Activated CD4-positive, alpha-beta memory T cell treated with anti-CD3 and anti-CD28 coated beads for 36 hours (primary cell): ENCODE measurements at places on chromosomes 7 and 10. TPM values are rescaled to one million over a fixed set of nuclear protein-coding genes. Genes with fewer than 3 reads are reported as not detected.

GRCh38 chr7:130365088-130365487, 15.2 kb upstream of the CPA1 start:
- no peak for DNase-seq

DNA sequence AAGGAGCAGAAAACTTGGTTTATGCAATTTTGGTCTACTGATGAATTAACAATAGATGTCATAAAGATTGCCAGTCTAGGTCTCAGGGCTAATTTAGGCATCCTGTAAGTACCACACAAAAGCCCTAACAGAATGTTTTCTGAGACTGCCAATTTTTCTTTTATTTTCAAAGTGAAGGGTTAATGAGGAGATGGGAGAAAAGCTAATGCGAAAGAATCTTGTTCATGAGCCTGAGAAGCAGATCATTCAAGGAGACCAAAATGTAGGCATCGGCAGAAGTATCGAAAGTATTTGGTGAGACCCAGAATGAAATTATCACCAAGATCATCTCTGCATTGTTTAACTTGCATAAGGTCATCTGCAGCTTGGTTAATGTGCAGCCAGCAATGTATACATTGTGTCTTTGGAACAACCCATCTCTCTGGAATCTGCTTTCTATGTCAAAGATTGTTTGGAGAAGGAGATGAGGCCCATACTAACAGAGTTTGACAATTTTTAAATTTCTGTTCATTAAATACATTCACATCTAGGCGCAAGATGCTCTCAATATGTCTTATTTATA, 163.3 kb upstream of the GLI3 start:
- DNase-seq: no peak

Gene IRF5
- 22.9 TPM for total RNA-seq

Gene SDK1
- total RNA-seq: 0.24 TPM

GRCh38 chr7:129540340-129540739, 38.0 kb downstream of the SMKR1 start:
- DNase-seq: no peak

DNA sequence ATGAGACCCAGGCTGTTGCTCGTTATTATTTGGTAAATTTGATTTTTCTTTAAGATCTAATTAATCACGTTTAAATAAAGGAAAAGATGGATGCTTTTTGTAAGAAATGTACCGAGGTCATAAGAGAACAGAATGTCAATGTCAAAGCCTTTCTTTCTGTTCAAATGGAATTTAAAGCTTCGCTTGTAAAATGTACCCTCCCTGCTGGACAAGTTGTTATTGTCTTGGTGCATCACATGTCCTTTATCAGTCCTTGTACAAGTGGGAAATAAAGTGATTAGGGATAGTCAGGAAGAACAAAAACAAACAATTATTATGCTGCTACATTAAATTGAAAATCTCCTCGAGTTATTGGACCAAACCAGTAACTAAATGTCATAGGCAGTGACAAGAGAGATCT, 363.2 kb downstream of the PHTF2 start:
- no peak for DNase-seq

Gene HOXA13
- not detected for total RNA-seq

- no peak for DNase-seq
These were observed 539 bp upstream of the COX19 start for GRCh38 chr7:975702-976473.

- DNase-seq: peak; percentile 64
These were observed 20.4 kb downstream of the CCNY start for GRCh38 chr10:35356725-35357092.

- DNase-seq: no peak
These were observed 3.7 kb upstream of the MYO1G start for GRCh38 chr7:44982535-44982923.

DNA sequence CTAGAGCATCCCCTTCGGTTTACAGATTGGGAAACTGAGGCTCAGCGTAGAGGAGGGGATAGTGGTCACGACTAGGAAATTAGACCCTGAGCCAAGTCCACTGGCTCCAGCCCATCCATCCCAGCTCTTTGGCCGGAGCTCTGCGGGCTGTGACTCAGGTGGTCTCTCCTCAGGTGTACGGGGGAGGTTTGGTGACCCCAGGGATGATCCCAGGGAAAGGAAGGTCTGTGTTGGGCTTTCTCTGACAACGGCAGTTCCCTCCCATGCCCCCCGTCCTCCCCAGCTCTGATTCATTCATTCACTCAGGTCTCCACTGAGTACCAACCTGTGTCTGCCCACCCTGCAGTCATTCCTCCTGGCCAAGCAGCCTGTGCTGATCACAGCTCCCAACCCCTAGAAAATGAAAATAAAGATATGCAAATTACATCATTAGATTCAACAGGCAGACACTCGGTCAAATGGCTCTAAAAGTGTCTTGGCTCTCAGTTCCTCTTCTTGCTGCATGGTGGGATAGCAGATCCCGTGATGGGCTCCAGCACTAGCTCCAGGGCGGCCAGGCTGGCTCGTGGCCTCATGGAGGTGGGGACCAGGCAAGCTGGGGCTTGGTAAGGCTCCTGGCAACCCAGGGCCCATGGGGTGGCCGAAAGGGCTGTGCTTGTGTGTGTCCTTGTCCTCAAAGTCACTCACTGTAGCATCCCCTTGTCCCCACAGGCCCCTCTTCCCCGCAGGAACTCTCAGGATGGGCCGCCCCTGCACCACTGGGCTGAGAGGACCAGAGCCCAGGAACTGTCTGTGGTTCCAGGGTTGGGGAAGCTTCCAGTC, 37.8 kb downstream of the CLRN3 start:
- DNase-seq: no peak

DNA sequence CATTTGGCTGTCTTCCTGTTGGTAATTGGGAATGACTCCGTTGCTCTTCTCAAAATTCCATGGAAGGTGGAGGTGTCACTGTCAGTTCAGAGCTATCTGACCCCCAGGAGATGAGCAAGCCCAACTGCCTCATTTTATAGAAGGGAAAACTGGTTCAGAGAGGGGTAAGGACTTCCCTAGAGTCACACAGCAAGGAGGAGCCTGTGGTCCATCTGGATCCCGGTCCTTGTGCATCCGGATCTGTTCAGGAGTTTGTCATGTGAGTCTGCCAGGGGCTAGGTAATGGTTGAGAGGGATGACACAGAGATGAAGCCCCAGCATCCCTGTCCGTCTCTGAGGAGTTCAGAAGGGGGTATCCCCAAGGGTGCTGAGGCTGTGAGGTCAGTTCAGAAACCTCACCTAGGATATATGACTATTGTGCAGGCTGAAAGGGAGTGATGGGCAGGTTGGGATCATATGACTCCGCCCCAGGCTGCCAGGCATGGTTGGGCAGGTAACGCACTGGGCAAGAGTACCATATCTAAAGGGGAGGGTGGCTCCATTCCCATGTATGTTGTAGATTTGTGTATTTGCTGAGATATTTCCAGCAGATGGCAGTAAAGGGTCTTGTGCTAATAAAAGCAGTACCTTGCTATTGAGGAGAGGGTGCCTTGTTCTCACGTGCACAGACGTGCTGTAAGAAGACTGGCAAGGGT, 16.0 kb upstream of the SLC29A3 start:
- no peak for DNase-seq

GRCh38 chr10:125060826-125061556, 99.4 kb downstream of the CTBP2 start:
- DNase-seq: peak; percentile 64

DNA sequence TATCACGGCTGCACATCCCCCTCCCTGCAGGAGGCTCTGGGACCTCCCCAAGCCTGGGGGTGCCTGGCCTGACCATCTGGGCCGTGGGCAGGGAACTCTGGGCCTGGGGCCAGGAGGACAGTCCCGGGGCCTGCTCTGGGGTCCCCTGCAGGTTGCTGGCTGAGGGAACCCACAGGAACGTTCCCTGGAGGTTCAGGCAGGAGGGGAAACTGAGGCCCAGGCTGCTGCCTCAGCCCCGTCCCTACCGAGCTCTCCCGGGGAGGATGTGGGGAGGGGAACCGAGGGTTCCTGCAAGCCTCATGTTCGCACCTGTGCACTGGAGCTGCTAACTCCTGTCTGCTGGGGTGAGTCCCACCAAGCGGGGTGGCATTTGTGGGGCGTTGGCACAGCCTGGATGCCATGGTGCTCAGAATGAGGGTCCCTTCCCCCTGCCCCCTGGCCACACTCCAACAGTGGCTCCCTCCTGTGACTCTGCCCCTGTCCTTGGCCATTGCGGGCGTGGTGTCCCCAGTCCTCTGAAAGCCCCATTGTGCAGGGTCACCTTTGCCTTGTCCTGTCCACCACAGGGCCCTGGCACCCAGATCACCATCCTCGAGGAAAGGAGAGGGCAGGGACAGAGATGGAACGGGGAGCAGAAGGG, 9.4 kb downstream of the ELFN1 start:
- DNase-seq: no peak

GRCh38 chr10:22133749-22134624, 83.8 kb downstream of the EBLN1 start:
- DNase-seq: no peak

GRCh38 chr7:19834566-19834965, 61.1 kb upstream of the TMEM196 start:
- no peak for DNase-seq

DNA sequence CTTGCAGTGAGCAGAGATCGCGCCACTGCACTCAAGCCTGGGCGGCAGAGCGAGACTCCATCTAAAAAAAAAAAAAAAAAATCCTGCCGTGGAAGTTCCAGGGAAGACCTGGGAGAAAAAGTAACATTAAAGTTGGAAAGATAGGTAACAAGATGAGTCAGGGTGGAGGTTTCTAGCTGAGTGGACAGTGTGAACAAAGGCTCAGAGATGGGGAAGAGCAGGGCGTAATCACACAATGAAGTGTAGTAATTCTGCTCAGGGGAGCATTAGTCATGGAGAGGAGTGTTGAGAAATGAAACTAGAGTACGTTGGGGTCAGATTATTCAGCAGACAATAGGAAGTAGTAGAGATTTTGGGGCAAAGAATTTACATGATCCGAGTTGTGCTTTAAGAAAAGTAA, 21.6 kb upstream of the WASL start:
- DNase-seq: peak; percentile 31

Gene SVIL
- 9.4 TPM for total RNA-seq

- no peak for DNase-seq
These were observed 82.8 kb downstream of the HGF start for GRCh38 chr7:81687062-81687461.

DNA sequence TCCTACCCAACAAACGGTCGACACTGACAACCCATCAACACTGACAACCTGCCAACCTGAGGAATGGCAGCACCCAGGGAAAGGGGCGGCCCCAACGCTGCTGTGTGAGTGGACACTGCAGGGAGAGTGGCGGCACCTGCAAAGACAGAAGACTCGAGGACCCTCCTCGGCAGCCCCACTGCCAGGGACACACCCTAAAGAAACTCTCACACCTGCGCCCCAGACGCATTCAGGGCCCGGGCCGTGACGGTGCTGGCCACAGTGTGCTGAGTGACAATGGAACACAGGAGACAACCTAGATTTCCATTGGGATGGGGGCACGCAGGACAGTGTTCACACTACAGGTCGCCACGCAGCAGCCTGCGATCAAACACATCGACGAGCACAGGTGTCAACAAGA, 3.6 kb downstream of the CAMK2B start:
- no peak for DNase-seq

- DNase-seq: no peak
These were observed 19.8 kb upstream of the COL1A2 start for GRCh38 chr7:94374721-94375566.

- DNase-seq: peak; percentile 18
These were observed 165.7 kb downstream of the PTPN20 start for GRCh38 chr10:47076949-47077361.

DNA sequence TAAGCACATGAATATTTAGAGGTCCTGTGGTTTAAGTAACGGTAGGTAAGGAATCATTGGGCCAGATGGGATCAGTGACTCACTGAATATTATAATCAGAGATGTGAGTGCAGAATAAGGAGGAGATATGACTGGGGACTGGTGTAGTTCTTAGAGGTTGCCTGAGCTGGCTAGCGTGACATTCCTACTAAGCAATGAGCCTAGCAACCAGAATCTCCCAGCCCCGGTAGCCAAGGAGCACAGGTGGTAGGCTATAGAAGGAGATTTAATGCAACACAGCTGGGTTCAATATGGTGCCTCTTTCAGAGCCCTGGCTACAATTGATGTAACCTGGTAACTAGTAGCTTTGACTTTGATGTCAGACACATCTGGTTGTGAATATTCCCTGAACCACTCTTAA, 641.6 kb downstream of the AUTS2 start:
- no peak for DNase-seq

Gene UROS
- 38.3 TPM for total RNA-seq

- no peak for DNase-seq
These were observed 513.8 kb upstream of the AKR1E2 start for GRCh38 chr10:4312051-4312835.

DNA sequence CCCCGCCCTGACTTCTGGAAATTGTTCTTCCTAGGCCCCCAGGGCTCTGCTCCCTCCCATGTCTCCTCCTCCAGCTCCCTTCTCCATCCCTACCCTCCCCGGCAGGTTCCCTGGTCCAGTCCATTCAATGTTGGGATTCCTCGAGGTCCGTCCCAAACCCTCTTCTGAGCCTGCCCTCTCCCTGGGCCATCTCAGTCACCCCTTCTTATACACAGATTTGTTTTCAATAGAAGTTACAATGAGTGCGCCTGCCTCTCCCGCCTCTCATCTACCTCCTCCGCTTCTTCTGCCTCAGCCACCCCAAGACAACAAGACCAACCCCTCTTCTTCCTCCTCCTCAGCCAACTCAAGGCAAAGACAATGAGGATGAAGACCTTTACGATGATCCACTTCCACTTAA, 67.9 kb downstream of the OAT start:
- DNase-seq: no peak

- no peak for DNase-seq
These were observed 351.2 kb downstream of the PTPRN2 start for GRCh38 chr7:158236400-158236799.

DNA sequence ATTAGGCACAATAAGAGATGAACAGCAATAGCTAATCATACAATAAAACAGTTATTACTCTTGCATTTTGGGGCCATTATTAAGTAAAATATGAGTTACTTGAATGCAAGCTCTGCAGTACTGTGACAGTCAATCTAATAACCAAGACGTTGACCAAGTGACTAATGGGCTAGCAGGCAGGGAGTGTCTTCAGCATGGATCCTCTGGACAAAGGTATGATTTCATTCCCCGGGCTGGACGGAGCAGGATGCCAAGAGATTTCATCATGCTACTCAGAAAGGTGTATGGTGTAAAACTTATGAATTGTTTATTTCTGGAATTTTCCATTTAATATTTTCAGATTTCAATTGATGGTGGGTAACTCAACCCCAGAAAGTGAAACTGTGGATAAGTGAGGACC, 80.9 kb downstream of the SHH start:
- DNase-seq: no peak

- peak; percentile 59 for DNase-seq
These were observed 905 bp downstream of the C1GALT1 start for GRCh38 chr7:7183061-7183837.

Gene NUB1
- 48.6 TPM for total RNA-seq

DNA sequence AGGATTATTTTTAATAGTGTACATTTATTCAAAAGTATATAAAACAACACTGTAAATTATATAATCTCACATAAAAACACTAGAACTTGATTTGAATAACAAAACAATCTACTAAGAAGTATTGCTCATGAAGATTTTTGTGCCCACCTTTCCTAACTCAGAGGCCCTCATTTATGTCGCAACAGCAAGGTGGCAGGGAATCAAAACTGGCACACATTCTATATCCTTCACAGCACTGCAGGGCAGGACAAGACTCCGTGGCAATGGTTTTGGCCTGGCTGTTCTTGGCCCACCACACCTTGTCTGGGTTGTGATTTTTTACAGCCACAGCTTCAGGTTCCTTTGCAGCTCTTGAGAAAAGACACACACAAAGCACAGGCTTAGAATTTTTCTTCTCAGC, 3.4 kb upstream of the CUZD1 start:
- DNase-seq: no peak

GRCh38 chr7:27212497-27213432, 12.9 kb upstream of the HOXA13 start:
- DNase-seq: no peak

GRCh38 chr10:131655101-131655849, 245.5 kb upstream of the PPP2R2D start:
- DNase-seq: no peak
